ENCODE measurements at places on chromosomes 6 and 20.

DNA sequence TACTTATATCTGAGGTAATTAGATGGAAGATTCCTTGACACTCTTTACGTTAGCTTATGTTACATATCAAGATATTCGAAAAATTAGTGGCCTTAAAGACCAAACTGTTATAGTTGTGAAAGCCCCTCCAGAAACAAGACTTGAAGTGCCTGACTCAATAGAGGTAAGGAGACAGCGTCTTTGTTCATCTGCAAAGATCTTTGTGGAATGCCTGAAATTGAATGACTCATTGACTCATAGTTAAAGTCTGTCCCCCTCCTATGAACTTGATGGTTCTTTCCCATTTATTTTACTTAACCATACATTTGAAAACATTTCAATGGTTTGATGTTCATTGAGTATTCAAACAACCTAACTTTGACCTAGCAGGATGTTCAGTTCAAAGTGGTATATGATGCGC is 47.6 kb upstream of the CDKAL1 start:
- DNase-seq = no peak

GRCh38 chr6:30613251-30614043 is 3.6 kb downstream of the PPP1R10 start:
- DNase-seq = no peak

GRCh38 chr6:1558388-1558787 is 51.3 kb upstream of the FOXC1 start:
- no peak for DNase-seq

DNA sequence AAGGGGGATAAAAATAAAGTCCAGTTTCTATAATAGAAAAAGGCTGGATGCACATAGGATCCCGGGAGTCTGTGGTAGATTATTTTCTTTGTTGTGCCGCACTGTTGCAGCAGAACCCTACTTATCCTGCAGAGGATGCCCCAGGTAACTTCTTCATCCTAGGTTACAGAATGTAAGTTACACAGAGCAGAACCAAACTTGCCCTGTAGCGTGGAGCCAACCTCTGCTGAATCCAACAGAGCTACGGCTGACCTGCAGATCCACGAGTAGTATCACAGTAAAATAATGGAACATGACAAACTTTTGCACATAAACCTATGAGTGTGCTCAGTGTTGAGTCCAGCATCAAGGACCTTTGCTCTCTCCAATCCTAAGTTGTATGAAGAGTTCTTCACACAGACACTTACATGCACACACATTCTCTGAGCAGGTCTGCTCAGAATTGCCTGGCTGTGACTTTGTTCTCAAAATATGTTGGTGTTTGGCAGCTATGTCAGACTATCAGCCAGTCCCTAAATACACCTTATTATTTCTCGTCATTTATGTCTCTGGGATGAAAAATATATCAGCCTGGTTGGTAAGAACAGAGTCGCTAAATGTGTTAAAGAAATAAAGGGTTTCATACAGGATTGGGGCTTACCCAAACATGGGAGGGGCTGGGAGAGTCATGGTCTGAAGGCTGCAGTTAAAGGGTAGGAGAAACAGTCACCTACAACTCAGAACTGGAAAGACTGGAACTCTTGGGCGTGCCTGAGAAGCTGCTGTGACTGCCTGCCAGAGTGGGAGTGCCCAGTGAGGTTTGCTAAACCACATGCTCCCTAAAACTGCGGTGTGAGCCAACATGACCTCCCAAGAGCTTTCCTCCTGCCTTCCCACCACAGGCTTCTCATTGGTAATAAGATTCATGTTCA is 165.1 kb upstream of the SLC24A3 start:
- no peak for DNase-seq

- no peak for DNase-seq
Measured at GRCh38 chr6:15089569-15090144, 156.2 kb upstream of the JARID2 start.

GRCh38 chr20:46253391-46253790 is 54.9 kb downstream of the CDH22 start:
- no peak for DNase-seq

- DNase-seq = no peak
Measured at GRCh38 chr20:19659448-19659847, 98.6 kb upstream of the RIN2 start.

DNA sequence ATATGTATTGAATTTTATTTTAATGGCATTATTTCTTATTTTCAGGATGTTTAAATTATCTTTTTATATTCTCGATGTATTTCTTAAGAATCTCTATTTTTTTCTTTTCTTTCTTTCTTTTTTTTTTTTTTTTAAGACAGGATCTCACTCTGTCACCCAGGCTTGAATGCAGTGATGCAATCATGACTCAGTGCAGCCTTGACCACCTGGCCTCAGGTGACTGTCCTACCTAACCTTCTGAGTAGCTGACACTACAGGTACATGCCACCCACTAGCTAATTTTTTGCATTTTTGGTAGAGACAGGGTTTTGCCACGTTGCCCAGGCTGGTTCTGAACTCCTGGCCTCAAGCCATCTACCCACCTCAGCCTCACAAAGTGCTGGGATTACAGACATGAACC is 143.8 kb upstream of the LAMA2 start:
- DNase-seq = no peak

GRCh38 chr6:137734875-137735182 is 132.2 kb upstream of the TNFAIP3 start:
- DNase-seq = no peak

- no peak for DNase-seq
Measured at GRCh38 chr6:76876922-76877553, 586.3 kb downstream of the HTR1B start.

- no peak for DNase-seq
Measured at GRCh38 chr6:157519255-157520116, 138.5 kb downstream of the ZDHHC14 start.

DNA sequence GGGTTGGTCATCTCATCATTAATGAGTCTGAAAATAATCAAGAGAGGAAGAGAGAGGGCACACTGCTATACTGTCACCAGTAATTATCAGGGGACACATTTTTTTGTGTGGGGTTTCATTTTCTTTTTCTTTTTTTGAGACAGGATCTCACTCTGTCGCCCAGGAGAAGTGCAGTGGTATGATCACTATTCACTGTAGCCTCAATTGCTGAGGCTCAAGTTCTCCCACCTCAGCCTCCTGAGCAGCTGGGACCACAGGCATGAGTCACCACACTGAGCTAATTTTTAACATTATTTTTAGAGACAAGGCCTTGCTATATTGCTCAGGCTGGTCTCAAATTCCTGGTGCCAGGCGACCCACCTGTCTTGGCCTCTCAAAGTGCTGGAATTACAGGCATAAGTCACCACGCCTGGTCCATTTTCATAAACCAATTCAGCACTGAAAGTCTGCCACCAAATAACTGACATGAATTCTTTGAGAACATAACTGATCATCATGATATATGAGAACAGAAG is 43.3 kb downstream of the EPHA7 start:
- no peak for DNase-seq

DNA sequence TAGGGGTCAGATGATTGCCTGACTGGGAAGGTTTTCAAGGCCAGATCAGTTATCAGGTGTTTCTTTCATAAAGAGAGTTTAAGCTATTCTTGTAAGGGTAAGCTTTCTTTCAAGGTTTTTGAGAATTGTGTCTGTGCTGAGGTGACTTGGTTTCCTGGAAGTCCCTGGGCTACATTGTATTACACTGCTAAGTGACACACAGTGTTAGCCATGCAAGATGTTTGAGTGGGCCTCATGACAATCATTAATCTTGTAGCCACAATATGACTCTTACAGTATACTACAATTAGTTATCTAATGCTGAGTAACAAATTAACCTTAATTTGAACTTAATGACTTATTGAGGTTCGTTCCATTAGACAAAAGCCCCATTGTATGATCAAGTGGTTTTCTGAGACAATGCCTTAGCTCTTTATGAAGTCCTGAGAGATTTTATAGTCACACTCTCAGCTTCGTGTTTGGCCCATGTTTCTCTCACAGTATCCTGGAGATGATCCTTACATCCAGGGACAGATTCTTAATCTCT is 186.7 kb downstream of the RPS12 start:
- DNase-seq = no peak

- DNase-seq = no peak
Measured at GRCh38 chr6:149951096-149951495, 9.3 kb downstream of the ULBP2 start.

GRCh38 chr6:5084781-5085647 is at the start of gene PPP1R3G:
PPP1R3G (plus strand) TSS chr6:5085341; CDS start chr6:5085486, 145 bp downstream.
- no peak for DNase-seq

DNA sequence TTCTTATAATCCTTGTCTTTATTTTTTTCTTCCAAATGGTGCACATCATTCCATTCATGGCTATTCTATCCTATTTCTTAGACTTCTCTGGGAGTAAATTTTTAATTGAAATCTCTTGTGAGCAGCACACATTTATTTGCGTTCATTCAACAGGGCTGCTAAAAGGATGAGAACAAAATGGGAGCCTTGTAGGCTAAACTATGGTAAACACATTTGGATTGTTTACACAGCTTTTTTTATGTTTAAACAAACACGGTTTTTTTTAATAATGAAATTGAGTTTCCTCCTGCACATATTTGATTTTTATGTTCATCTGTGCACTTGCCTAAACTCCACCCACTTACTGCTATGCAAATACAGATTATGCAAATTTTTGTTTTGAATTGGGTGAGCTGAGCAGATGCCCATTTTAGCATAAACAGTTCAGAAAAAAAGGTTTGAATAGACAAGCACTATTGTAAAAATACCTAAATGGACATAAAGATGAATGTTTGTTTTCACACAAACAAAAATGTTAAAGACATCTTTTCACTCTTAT is 92.0 kb downstream of the OLIG3 start:
- DNase-seq = no peak

GRCh38 chr6:91464201-91464600 is 877.3 kb upstream of the MAP3K7 start:
- no peak for DNase-seq
